ENCODE measurements at places on chromosomes 5 and 9.

DNA sequence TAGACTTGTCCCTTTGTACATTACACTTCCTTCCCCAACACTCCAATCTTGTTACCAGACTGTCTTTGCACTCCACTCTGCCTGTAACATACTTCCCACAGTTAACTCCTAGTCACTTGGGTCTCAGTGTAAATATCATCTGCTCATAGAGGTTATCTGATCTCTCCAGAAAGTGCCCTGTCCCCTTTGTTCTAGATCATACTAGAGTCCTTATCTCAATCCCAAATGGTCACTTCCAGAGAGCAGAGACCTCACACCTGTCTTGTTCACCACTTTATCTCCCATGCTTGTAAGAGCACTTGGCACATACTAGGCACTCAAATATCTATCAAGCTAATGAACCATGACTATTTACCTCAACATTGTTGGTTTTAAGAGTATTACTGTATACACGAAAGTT lies 30.4 kb downstream of the SETX start:
- DNase-seq: no peak

DNA sequence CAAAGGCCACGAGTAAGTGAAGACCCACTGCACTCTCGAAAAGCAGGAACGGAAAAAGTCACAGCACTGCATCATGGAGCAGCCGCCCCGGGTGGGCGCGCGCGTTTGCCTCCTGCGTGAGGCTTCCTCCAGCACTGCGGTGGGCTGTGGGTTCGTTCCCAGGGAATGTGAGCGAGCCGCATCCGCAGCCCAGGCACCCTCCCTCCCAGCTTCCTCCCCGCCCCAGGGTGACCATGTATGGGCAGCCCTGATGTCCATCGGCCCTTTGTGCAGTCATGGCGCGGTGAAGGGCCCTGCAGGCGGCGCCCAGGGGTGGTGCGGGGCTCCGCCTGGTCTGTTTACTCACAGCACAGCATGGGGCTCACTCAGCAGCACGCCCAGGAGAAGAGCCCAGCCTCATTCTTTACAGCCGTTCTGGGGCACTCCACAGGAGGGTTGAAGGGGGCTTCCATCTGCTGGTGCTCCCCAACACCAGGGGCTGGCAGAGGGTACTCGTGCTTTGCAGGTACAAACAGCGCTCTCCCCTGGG lies 32.7 kb downstream of the KCNT1 start:
- DNase-seq: no peak

DNA sequence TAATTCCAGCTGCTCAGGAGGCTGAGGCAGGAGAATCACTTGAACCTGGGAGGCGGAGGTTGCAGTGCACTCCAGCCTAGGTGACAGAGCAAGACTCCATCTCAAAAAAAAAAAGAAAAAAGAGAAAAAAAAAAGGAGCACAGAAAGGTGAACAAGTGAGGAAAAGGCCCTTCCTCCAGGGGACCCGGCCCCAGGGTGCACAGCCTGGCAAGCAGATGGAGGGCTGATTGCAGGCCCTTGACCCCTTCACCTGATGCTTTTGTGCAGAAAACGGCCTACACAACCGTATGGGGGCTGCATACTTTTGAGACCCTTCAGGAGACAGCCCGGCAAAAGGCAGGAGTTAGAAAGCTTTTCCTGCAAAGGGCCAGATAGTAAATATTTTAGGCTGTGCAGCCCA lies 33.9 kb downstream of the HRH2 start:
- no peak for DNase-seq

DNA sequence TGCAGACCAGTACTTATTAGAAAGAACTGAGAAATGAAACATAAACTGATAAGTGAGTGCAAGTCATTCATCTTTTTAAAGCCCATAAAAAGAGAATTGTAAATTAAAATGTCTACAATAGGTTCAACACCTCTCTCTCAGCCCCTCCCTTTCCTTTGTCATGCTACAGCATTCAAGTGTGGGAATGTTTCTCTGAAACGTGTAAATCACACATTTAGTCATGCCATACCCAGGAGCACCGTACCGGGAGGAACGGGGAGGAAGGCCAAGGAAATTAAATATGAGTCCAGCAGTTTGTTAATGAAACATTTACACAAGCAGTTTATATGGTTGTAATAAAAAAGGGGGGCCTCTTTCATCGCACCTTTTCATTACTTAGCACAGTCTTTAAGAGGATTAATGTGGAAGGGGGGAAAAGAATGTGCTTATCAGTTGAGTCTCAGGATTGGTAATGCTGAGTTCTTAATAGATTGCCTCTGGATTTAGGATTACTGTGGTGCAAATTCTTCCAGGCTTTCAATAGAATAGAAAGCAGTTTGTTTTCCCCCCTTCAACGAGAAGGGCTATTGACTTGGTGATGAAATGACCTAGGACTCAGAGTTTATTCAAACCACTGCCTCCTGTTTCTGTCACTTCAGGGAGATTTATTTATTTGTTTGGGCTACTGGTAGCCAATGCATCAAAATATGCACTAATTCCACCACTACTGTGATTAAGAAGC lies 176.0 kb upstream of the ZNF608 start:
- no peak for DNase-seq

DNA sequence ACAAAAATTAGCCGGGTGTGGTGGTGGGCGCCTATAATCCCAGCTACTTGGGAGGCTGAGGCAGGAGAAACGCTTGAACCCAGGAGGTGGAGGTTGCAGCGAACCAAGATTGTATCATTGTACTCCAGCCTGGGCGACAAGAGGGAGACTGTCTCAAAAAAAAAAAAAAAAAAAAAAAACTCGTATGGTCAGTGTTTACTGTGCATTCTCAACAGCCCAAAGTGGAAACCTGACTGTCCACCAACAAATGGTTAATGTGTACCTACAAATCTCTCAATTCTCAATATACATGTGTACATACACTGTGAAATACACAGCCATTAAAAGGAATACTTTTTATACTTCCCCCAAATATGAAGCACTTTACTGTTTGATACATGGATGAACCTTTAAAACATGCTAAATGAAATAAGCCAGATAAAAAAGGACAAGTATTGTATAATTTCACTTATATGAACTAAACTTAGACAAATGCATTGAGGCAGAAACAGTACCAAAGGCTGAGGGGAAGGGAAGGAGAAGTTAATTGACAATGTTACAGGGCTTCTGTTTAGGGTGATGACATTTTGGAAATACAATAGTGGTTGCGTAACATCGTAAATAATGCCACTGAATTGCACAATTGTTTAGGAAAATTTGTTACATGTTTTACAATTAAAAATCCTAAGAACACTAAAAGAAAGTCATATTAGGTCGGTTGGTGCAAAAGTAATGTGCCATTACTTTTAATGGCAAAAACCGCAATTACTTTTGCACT lies 16.5 kb downstream of the DNAJA1 start:
- no peak for DNase-seq

GRCh38 chr5:148956477-148957385 lies 106.1 kb downstream of the SH3TC2 start:
- DNase-seq: no peak

DNA sequence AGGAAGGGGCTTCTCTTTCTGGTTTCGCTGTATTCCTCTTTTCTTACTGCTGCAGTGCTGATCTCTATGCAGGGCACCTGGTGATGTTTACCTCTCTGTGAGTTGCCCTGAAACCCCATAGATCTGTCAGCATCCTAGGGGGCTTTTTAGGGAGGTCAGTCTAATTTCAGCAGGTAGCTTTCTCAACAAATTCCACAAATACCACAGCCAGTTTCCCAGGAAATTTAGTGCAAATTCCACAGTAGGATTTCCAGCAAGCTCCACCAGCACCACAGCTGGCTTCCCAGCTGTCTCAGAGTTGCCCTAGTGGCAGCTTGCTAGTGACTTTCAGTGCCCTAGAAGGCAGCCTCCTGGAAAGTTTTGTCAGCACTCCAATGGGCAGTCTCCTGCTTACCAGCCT lies 379.1 kb upstream of the SMC2 start:
- DNase-seq: peak; percentile 18

Data from SW 1271 (cell line).